ENCODE measurements at places on chromosomes 3 and 15.

DNA sequence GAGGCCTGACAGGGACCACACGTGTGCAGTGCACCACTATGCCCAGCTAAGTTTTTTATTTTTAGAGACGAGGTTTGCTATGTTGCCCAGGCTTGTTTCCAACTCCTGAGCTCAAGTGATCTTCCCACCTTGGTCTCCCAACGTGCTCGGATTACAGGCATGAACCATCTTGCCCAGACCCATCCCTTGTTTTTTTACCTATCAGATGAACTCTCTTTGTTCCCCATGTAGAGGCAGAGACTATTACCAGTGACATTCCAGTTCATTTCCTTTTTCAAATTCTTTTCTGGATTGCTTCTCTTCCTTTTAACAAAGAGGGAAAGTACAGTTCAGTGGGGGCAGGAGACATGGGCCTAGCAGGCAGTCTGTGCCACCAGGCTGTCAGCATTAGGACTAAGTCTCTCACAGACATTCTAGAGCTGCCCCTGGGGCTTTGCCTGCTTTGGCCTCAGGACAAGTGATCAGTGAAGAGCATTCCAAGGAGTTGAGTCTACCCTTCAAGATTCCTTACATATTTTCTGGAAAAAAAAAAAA lies 103.5 kb upstream of the SLC7A14 start:
- DNase-seq, result no peak

GRCh38 chr3:19456738-19457137 lies 308.4 kb downstream of the KCNH8 start:
- no peak for DNase-seq

GRCh38 chr3:185470323-185470722 lies 28.5 kb downstream of the TMEM41A start:
- no peak for DNase-seq

DNA sequence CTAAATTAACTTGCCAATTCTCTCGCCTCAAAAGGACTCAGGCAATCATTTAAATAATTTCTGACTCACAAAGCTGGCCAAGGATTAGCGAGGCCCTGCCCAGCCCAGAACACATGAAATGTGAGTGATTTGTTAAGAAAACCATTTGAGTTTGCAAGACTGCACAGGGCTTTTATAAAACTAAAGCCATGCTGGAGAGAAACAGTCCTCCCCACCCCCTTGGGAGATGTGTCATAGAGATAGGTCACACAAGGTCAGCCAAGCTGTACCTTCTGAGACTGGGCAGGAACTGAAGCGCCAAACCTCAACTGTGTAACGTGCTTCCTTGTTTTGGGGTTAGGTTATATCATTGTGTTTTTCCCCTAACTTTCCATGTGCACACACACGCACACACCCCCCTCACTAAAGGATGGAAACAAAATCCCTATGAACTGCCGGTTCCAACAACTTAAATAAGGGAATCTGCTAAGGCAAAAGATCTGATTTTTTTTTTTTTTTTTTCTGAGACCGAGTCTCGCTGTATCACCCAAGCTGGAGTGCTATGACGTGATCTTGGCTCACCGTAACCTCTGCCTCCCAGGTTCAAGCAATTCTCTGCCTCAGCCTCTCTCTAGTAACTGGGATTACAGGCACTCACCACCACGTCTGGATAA lies 8.1 kb downstream of the SPATA12 start:
- DNase-seq, result peak; percentile 89

DNA sequence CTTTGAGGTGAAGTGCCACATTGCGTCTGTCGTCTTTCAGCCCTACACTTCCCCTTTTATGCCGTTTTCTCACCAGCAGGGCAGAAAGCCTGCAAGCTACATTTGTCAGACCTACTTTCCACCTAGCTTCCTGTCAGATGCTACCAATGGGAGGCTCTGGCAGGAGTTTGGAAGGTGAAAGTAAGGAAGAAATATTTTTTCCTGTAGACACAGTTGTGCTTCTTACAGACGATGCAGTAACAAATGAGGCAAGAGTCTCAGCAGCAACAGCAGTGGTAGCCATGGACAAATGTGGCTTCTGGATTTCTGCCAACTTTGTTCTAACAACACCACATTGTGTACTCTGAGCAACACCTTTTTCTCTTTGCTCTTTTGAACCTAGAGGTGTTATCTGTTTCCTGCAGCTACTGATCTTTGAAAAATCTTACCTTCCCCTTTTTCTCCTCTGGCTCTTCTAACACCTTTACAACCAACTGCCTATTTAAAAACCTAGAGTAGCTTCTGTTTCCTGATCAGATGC lies 70.6 kb upstream of the STT3B start:
- no peak for DNase-seq

GRCh38 chr3:182605882-182606611 lies 187.3 kb upstream of the ATP11B start:
- no peak for DNase-seq

DNA sequence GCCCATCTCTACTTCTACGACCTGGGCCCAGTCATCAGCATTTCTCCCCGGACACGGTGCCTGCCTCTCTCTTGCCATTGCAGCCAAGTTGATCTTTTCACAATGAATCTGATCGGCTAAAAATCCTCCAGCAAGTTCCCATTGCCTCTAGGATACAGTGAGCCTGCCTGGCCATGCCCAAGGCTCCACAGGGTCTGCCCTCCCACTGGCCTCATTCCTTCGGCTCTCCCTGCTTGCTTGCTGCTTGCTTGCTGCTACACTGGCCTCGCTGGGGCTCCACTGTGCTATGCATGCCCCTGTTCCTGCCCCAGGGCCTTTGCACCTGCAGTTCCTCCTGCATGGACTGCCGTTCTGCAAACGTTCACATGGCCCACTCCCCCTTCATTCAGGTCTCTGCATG lies 2.0 kb downstream of the ABTB1 start:
- peak; percentile 48 for DNase-seq

DNA sequence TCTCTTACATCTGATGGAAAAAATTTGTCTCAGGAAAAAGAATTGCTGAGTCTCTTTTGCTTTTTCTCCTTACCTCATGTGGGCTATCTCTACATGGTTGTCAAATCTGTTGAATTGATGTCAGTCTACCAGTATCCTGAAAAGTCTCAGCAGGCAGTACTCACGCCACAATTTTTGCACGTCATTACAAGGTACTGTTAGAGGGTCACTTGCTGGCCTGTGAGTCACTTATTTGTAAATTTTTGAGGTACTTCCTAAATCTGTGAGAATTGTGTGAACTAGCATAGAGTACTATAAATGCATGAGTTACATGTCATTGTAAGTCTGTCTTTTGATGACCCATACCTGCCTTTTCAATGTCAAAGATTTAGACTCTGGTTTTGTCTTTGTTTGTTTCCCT lies 15.9 kb downstream of the HPS3 start:
- no peak for DNase-seq

DNA sequence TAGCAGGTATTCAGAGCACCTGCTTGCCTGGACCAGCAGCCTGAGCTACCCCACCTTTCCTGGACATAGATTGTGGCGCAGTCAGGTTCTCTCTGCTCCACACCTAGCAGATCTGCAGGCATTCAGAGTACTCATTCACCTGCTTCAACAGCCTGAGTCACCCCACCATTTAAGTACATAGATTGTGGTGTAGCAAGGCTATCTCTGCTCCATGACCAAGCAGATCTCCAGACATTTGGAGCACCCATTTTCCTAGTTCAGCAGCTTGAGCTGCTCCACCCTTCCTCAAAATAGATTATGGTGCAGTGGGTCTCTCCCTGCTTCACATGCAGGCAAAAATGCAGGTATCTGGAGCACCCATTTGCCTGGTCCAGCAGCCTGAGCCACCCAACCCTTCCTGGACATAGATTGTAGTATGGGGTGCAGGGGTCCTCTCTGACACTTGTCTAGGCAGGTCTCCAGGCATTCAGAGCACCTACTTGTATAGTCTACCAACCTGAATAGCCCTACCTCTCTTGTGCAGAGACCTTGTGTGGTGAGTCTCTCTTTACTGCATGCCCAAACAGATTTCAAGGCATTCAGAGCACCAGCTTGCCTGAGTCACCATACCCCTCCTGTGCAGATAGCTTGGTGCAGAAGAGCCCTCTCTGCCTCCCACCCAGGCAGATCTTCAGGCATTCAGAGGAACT lies 466.0 kb upstream of the THBS1 start:
- DNase-seq, result no peak

GRCh38 chr3:138912237-138912636 lies 34.7 kb downstream of the FOXL2 start:
- no peak for DNase-seq

- no peak for DNase-seq
Observed at GRCh38 chr3:114730397-114730796, 416.7 kb downstream of the ZBTB20 start.

DNA sequence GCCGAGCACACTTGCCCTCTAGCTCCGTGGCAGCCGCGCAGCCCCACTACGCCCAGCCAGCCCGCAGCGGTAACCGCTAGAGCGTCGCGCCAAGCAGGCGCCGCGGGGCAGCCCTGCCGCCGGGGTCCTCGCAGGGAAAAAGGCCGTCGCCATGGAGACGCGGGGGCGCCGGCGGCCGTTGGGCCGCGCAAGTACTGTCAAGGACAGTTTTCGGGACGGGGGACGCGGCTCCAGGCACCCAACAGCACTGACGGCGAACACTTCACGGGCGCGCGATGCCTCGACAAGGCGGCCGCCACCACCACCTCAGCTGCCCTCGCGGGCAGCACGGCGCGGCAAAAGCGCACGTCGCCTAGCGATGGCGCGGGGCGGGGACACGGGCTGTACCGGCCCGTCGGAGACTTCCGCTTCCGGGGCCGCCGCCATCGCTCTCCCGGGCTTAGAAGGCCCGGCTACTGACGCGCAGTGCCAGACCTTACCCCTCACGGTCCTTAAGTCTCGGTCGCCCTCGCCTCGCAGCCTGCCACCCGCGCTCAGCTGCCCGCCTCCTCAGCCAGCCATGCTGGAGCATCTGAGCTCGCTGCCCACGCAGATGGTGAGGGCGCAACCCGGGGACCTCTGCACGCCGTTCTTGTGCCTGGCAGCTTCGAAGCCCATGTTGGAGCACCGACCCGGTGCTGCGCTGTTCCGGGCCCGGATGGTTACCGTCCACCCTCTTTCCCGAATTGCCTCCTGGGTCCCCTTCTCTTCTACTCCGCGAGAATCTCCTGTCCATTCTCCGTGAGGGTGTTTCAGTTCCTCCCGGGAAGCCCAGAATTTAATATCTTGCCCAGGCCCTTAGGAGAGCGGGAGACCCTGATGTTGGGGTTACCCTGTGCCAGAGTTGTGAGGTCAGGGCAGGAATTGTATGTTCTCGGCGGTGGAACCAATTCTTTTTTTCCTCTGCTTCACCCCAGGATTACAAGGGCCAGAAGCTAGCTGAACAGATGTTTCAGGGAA lies at the start of the genes GLT8D1 and SPCS1:
GLT8D1 (minus strand) TSS at position 104 of the 999 bp plus-strand sequence. CDS start 5,331 bp downstream, outside the sequence.
SPCS1 (plus strand) TSS at position 419 of the 999 bp plus-strand sequence; CDS start at position 560, 141 bp downstream.
- peak; percentile 96 for DNase-seq

- DNase-seq, result no peak
Observed at GRCh38 chr3:100335434-100335833, 877 bp downstream of the NIT2 start.

GRCh38 chr3:155293516-155293915 lies at the start of gene STRIT1:
STRIT1 (minus strand) TSS chr3:155293683.
- no peak for DNase-seq

- no peak for DNase-seq
Observed at GRCh38 chr3:32571192-32571485, 481 bp upstream of the DYNC1LI1 start.

DNA sequence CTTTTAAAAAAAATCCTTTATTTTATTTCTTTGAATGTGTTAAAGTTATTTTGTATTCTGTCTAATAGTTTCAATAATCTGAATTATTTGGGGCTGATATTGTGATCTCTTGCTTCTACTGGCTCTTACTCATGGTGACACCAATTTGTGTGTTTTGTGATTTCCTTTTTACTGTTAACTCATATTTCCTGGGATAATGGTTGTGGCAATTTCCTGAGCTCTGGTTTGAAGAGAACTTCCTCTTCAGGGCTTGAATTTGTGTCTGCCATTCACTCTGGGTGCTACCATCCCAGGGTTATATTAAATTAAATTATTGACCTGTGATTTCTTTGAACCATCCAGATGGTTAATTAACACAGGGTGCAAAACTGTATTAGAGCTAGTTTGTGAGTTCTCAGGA lies 60.4 kb upstream of the RNF7 start:
- DNase-seq, result no peak

- peak; percentile 55 for DNase-seq
Observed at GRCh38 chr3:154616298-154616697, 186.3 kb upstream of the GPR149 start.

DNA sequence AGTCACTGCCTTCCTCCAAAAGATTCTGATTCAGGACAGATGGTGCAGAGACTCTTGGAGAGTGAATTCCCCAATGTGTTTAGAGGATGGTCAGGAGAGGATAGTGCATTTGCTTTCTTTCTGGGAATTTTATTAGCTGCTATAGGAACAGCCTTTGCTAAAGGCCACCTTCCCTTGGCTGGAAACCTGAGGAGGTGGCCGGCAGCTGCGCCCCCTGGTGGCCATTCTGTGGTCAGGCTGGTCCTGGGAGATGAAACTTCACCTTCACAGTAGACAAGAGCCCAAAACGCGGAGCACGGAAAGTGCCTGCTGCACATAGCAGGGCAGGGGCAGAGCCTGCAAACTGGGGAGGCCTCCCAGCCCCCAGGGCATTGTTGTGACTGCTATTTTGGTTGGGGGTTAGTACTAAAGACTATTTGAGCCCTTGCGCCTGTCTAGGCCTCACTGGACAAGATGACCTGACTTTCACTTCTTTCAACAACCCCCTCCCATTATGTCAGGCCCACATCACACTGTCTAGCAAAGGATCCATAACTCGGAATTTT lies 34.3 kb downstream of the SEC22C start:
- DNase-seq, result peak; percentile 91

- no peak for DNase-seq
Observed at GRCh38 chr3:61985020-61985419, 388.3 kb downstream of the FEZF2 start.

GRCh38 chr15:57306161-57306943 lies 70.0 kb upstream of the CGNL1 start:
- DNase-seq, result peak; percentile 95

Data from posterior vena cava (tissue), 2 donors.